ENCODE measurements at places on chromosomes 5 and 9.

- DNase-seq = no peak
Observed at GRCh38 chr5:55650386-55650785, 61.7 kb downstream of the SLC38A9 start.

GRCh38 chr5:140391312-140391711 is 10.3 kb upstream of the ANKHD1 start:
- no peak for DNase-seq

DNA sequence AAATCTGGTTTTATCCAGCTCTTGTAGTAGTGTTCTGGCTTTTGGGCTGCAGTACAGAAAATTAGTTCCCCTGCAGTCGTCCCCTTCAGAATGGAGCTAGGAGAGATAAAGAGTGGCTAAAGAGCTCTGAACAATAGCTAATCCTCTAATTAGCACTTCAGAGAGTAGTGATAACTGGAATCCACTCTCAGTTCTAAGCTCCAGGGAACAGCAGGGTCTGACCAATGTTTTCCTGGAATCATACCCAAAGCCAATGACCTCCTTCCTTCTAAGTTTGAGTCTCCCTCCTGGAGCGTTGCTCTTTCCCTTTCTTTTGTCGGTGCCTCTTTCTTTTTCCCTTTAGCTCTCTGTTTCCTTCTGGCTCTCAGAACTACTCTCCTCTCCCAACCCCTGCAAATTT is 47.4 kb downstream of the MFAP3 start:
- DNase-seq = no peak

- DNase-seq = no peak
Observed at GRCh38 chr9:10366171-10366779, 246.5 kb downstream of the PTPRD start.

DNA sequence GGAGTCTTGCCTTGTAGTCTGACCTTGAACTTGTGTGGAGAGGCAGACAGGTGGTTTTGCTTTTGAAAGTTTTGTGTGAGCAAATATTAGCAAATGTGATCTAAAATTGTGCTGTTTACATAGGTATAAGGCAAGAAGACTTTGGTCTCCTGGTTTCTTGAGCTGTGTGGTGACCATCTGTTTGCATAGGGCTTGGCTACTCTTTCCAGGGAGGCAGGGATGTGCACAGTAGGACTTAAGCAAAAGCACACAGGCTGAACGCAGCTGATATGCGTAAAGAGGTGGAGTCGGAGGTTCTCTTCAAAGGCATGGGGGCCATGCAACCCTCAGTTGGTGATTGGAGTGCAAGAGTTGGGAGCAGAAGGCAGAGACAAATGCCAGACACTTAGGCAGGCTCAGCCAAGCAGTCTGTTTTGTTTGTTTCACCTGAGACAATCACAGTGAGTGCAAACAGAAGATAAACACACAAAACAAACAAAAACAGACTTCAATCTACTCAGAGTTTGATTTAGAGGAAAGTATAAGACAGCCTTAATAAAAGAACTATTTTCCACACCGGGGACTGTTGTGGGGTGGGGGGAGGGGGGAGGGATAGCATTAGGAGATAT is 744.2 kb downstream of the MTRR start:
- DNase-seq = no peak

GRCh38 chr9:37988041-37988440 is 81.0 kb downstream of the SHB start:
- no peak for DNase-seq

GRCh38 chr5:91369480-91369879 is 13.6 kb downstream of the ARRDC3 start:
- no peak for DNase-seq

- DNase-seq = no peak
Observed at GRCh38 chr5:158198636-158199035, 339.7 kb upstream of the CLINT1 start.
